ENCODE measurements at places on chromosomes 6 and 20.

GRCh38 chr6:25889877-25890853 lies 16.1 kb upstream of the SLC17A3 start:
- peak; percentile 17 for DNase-seq

DNA sequence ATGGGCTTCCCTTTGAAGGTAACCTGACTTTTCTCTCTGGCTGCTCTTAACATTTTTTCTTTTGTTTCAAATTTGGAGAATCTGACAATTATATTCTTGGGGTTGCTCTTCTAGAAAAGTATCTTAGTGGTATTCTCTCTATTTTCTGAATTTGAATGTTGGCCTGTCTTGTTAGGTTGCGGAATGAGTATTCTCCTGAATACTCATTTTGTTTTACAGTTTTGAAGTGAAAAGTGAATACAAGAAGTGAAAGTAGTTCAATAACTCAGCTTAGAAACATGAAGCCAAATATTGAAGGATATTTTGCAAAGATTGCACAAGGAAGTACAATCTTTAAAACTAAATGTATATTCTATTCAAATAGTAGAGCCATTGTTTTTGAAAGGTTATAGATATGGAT lies 120.2 kb upstream of the MAP3K4 start:
- no peak for DNase-seq

DNA sequence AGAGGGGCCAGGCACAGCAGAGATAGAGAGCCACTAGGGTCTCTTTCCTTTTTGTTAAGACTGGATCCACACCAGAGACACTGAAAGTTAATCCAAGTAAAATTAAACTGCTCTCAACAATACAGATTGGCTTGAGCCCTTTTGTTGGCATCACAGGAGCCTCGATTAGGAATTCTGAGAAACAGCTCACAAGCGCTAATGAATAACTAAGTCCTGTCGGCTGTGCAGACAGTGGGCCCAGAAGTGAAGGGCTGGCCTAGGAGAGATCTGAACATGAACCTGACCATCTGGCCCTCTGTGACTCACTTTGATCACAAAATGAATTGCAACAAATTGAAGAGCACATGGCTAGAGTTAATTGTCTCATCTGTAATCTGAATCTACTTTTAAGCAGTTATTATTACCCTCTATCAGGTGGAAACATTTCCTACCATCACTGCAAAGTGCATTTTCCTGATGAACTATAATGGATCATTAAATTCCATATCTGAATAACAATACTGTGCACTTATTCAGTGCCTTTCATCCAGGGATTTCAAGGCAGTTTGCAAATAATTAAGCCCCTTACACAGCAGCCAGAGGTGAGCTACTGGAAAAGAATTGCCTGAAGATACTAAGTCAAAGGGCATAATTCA lies 3.2 kb downstream of the BACH2 start:
- DNase-seq: peak; percentile 88

DNA sequence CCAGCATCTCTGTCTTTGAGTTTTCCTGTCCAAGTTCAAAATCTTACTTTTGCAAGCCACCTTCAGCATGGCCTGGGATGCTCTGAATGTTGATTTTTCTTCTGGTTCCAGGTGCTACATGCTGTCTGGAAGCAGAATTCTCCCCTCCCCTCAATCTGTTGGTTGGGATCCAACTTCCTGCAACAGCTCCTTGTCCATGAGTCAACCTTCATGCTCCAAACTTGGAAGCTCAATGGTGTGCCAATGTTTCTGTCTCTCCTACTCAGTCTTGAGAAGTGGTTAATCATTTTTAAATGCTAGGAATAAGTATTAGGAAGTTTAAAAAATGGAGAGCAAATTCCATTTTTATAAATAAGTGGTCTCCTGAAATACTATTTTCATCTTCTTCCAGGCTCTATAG lies 33.2 kb upstream of the PLEKHG1 start:
- DNase-seq: no peak

DNA sequence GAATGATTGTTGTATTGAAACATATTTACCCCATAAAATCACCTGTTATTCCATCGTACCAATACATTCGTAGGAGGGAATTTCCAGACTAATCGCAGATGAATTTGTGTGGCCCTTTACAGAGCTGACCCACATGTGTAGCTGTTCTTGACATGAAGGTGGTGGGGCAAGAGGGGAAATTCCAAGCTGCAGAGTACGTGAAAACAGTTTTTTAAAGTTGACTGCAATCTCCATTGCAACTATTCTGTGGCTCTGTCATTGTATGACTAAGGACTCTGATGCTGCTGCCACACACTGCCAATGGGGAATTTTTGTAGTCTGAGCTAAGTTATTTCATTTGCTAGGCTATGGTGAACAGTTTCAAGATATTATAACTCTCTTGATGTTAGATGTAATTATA lies 46.4 kb upstream of the ADTRP start:
- no peak for DNase-seq

DNA sequence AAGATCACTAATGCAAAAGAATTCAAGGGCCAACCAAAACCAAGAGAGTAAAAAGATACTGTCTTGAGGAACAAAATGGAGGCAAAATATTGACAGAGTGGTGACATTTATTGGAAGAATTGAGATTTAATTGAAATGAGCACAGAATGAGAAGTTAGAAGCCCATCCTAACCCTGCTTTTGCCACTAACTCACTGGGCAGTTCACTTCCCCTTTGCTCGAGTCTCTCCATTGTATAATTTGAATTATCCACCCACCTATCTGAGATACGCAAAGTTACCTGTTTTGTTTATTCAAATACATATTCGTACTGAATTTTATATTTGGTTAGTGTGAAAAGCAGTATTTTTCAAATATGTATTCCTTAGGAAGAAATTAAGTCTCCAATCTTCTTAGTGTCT lies 204.5 kb upstream of the PRDM1 start:
- DNase-seq: no peak

GRCh38 chr6:69422020-69422419 lies 374.8 kb downstream of the LMBRD1 start:
- DNase-seq: no peak
